ENCODE measurements at places on chromosomes 1 and 21.

GRCh38 chr1:176119549-176119948 is 87.5 kb downstream of the COP1 start:
- no peak for DNase-seq

DNA sequence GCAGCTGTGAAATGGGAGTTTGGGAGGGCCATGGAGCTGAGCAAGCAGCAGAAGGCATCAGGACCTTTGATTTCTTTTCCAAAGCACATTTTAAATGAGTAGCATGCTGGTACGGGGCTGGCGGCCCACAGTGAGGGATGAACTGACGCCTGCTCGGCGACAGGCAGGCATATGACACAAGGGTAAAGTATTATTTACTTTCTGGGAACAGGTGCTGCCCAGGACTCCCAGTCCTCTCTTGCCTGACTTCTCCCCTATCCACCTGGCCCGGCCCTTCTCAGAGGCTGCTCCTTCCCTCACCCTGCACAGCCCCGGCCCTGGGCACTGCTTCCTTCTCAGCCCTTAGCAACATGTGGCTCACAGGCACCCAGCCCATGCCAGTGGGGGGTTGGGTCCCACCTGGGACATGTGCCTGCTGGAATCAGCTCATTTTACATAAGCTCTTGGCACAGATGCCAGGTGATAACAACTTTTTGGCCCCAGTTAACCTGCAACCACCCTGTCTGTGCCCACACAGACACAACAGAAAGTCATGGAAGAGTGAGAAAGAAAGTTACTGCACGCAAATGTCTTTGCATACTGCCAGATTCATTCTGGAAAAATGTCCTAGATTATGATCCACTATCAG is 112.3 kb upstream of the GADD45A start:
- no peak for DNase-seq

- no peak for DNase-seq
Measured at GRCh38 chr1:16922466-16922865, 735 bp downstream of the CROCC start.

DNA sequence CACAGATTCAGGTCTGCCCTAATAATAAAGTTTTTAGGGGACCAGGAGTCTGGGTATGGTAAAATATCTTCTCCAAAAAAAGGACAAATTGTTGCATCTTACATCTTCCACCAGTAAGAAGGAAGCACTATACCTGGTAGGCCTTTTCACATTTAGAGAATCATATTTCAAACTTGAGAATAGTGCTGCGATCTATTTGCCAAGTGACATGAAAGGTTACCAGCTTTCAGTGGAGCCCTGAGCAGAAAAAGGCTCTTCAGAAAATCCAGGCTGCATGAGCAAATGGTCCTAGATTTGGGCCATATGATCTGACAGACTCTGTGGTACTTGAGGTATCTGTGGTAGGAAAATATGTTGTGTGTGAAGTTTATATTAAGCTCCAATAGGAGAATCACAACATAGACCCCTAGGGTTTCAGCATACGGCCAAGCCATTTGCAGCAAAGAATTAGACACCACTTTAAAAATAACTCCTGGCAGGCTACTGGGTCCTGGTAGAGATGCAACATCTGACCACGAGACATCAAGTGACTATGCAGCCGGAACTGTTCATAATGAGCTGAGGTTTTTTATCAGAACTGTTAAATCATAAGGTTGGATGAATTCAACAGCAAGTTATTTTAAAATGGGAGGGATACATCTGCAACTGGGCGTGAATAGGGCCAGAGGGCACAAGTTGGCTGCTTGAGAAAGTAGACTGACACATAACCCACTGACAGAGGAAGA is 38.6 kb upstream of the CCDC190 start:
- DNase-seq: no peak

DNA sequence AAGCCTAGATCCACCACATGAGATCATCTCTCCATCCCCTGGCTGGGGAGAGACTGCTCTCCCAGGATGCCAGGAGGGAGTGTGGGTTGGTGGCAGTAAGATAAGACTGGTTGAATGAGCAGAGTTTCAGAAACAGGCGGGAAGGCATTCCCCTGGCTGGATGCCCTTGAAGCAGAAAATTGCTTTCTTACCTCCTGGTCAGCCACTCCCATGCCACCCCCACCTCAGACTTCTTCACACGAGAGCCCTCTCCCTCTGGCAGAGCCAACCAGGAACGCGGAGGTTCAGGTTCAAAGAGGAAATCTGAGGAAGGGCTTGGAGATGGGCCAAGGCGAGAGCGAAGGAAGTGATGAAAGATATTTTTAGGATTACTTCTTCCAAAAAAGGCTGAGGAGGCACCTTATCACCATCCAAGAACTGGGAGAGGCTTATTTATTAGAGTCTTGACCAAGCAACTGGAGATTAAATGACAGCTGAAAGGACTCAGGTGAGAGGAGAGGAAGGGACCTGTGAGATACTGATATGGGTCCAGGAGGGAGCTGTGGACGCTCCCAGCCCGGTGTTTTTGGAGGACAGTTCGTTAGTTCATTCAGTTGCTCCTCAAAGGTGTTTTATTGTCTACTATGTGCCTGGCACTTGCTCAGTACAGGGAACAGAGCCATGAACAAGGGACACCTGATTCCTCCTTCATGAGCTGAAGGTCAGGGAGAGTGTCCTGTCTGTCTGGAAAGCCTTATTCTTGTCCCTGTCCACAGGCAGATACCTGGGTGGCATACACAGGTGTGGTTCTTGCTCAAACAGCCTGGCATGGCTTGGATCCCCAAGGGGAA is 18.9 kb upstream of the SLC26A9 start:
- DNase-seq: no peak

GRCh38 chr1:6976044-6976375 is 190.8 kb downstream of the CAMTA1 start:
- DNase-seq: no peak

DNA sequence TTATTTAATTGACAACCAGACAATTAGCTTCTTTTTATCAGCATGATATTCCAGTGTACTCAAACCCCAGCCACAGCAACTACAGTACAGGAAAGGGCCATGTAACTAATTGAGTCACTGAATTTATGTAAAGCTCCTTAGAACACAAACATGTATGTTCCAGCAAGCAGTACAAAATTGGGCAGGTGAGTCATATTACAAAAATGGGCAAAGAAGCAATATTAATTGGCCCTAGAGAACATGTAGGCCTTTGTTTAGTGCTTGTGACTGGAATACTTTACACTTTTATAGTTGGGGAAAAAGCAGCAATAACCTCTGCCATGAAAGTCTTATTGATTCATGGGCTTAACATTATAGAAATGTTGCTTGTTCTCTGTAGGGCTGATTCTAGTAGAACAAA is 31.8 kb downstream of the CLEC20A start:
- DNase-seq: no peak

DNA sequence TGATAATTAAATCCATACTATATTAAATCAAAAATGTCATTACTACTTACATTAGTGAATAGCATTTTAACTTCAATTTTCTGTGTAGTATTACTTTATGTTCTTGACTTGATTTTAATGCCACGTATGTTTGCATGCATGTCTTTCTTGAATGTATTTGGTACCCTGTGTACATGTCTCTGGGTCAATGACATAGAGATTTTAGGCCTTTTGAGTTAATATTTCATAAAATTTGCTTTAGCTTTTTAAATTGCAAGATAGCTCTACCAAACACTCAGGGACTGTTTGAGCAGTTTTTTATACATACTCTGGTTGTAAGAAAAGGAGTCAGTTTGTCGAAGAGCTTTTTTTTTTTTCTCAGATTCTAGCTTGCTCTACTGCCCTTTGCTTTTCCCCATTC is 1.5 kb downstream of the MLLT11 start:
- no peak for DNase-seq

All from stimulated activated CD8-positive, alpha-beta memory T cell treated with anti-CD3 and anti-CD28 coated beads, Interleukin-4, amount 100 ng/mL, for 1 hour (primary cell).